ELR (cell line): ENCODE measurements at places on chromosomes 6 and 20.

GRCh38 chr6:107803957-107804356 is 20.2 kb downstream of the SCML4 start:
- no peak for DNase-seq

DNA sequence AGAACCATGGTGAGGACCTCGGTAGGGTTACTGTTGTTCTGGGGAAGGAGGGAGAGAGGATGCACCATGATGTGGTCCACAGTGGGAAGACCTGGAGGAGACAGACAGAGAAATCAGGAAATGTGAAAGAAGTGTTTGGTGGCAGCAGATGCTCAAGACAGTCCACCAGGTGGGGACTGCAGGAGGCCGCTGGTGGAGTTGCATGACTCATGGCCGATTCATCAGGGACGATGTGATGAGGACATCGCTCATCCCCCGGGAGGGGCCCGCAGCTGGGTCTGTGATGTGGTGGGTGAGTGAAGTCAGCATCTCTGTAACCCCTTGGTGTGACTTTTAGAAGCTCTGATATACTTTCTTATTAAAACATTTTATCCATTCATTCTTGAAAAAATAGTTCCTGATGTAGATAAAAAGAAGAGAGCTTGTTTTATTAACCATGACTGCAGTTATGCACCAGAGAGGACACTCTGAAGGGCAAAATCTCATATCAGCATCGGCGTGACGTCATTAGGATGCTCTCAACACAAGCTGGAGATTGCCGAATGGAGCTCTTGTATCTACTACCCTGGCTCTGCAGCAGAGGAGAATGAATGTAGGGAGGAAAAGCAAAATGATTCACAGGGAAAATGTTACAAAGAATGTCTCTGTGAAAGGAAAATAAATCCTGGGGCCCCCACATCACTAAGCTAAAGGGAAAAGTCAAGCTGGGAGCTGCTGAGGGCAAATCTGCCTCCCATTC is 71.2 kb downstream of the RAMACL start:
- peak; percentile 79 for DNase-seq

GRCh38 chr6:39634646-39635341 is 90.4 kb downstream of the KIF6 start:
- DNase-seq, result no peak

DNA sequence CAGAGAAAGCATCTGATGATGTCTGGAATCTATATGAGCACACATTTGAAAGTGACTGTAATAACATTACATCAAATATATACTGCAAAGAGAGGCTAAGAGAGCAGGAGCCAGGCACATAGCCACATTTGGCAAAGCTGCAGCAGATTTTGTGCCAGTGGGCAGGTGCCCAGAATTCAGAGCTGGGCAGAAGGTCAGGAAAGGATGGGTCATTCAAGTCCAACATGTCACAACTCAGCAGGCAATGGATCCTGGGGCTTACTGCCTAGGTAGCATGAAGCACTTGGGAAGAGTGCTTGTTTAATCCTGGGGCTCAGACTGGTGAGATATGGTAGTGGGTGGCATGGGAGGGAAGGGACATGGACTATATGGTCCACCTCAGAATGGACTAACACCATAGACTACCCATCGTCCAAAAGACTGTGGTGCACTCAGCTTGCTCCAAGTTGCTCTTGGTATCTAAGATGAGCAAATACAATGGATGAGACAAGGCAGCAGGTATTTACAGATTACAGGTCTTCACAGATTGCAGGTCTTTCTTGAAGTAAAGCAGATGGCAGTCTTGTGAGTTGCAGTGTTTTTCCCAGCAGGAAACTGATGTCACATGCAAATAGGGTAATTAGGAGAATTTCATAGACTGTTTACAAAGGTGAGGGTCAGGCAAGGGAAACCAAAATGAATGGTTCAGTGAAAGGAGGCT is 31.2 kb upstream of the SHLD1 start:
- no peak for DNase-seq

DNA sequence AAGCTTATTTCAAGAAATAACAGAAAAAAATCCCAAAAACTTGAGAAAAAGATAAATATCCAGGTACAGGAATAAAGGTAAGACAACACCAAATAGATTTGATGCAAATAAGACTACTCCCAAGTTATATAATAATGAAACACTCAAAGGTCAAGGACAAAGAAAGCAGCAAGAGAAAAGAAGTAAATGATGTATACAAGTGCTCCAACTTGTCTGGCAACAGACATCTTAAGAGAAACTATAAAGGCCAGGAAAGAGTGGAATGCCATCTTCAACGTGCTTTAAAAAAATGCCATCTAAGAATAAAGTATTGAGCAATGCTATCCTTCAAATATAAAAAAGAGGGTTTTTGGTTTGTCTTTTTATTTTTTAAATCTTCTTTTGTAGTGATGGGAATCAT is 54.2 kb downstream of the REV3L start:
- DNase-seq, result no peak

DNA sequence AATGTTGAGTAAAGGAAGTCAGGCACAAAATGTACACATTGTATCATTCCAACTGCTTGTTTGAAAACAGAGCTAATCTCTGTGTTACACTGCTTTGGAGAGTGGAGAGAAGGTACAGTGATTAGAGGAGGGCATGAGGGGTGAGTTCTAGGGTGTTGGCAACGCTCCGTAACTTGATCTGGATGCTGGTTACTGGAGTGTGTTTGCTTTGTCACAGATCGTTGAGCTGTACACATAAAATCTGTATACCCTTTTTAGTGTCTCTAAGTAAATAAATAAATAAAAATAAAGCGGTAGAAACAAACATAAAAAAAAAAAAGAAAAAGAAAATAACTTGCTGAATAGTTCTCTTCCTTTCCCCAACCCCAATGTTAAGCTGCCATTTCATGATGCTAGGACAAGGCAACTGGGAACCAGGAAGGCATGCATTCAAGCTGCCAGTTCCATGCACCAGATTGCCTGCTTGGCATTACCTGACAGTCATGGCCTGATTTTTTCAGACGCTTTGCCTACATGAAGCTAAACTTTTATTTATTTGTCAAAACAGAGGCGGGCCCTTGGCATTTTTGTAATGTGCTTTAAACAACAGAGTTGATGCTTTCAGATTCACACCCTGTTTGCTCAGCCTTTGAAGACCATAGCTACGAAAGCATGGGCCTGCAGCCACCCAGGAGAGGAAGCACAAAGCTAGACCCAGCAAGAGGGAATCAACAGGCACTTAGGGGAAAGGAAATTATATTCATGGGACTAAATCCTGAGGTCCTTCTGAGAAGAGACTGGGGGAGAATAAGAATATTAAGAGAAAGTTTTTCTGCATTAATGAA is 21.2 kb downstream of the TNFRSF21 start:
- DNase-seq, result no peak

GRCh38 chr20:4135385-4136077 is 120.2 kb upstream of the RNF24 start:
- peak; percentile 100 for DNase-seq

DNA sequence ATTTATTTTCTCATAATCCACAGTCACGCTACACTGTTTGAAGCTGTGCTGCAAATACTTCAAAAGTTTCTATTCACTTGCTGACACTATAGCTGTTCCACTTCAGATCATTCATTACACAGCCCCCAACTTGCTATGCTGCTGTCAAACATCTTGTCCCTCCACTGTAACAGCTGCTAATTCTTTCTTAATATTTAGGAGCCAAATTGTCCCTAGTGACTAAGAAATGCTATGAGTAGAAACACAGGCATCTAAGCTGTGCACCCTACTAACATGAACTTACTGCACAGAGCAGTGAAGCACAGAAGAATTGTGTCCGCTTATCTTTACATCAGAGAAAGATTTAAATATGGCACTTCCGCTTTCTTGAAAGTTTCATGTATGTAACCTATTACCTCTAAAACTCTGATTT is 91.3 kb downstream of the PDE10A start:
- no peak for DNase-seq

- peak; percentile 99 for DNase-seq
These were observed 47.1 kb downstream of the SNAI1 start for GRCh38 chr20:50029697-50030461.

GRCh38 chr6:105974986-105975385 is 111.2 kb upstream of the PRDM1 start:
- no peak for DNase-seq

- DNase-seq, result no peak
These were observed 3.1 kb downstream of the LY6G6D start for GRCh38 chr6:31718265-31718664.

DNA sequence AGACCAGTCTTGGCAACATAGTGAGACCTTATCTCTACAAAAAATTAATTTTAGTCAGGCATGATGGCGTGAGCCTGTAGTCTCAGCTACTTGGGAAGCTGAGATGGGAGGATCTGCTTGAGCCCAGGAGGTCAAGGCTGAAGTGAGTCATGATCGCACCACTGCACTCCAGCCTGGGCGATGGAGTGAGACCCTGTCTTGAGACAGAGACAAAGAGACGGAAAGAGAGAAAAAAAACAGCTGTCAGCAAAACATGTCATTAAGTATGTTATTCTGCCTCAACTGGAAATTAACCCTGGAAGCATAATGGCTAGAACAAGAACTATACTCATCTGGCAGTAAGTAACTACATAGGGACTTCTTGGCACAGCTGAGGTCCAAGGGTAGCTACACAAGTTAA is 7.2 kb downstream of the MMS22L start:
- no peak for DNase-seq

DNA sequence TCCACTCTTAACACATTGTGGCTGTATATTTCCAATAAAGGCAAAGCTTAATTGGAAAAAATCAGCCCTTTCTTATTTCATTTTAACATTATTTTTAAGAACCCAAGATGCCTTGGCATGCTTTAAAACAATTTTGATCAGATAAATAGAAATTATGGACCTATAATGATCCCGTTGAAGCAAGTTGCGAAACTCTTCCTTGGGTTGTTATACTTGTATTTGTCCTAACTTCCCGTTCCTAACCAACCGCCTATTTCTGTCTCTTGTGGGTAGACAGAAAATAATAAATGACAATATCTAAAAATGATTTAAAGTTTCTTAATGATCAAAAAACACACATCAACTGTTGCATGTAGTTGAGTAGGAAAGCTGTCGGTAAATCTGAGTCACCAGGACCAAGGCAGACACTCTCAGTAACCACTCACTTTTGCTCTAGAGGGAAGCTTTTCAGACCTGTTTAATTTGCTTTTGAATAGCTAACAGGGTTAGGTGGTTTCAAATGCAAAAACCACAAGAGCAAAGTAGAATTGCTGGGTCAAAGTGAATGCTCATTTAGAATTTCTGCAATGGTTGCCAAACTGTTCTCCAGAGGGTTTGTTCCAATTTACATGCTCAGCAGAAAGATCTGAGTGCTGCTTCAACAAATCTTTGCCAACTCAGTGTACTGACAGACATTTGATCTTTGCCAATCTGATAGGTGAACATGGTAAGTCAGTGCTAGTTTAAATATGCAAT is 34.2 kb upstream of the KCNK5 start:
- DNase-seq, result no peak

GRCh38 chr6:170063851-170064602 is 226.9 kb downstream of the DLL1 start:
- DNase-seq, result no peak

DNA sequence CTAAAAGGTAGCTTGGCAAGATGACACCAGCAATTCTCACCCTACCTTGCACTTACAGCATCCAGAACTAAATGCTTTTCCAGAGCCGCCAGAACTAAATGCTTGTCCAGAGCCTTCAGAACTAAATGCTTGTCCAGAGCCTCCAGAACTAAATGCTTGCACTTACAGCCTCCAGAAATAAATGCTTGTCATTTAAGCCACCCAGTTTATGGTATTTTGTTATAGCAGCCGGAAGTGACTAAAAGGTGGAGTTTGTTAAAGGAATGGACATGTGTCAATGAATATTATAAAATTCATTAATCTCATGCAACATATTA is 133.5 kb downstream of the GPX5 start:
- DNase-seq, result peak; percentile 4

DNA sequence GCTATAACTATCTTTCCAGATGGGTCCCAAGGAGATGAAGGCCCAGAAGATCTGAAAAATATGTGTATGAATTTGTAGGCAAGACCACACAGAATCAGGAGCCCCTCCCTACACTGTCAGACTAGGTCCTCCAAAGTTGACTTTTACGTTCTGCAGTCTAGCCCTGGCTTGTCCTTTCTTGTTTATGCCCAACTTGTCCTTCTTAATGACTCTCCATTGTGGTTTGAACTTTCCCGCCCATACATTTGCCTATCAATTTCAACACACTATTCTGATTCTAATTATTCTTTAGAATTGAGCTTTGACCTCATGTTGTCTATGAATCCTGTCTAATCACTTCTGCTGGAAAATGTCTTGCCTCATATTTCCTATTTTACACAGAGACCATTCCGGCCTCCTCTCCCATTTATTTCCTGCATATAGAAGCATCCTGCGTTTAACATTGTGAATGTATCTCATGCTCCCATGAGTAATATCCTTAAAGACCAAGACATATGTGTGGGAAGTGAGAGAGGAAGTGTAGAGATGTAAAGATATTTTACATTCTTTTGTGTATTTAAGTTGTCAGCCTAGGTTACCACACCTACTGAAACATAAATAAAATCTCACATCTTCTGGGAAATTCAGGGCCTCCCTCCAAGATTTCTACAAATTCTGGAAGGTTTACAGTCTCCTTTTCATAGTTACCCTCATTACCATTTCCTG is 348.3 kb downstream of the BCKDHB start:
- DNase-seq, result peak; percentile 81

DNA sequence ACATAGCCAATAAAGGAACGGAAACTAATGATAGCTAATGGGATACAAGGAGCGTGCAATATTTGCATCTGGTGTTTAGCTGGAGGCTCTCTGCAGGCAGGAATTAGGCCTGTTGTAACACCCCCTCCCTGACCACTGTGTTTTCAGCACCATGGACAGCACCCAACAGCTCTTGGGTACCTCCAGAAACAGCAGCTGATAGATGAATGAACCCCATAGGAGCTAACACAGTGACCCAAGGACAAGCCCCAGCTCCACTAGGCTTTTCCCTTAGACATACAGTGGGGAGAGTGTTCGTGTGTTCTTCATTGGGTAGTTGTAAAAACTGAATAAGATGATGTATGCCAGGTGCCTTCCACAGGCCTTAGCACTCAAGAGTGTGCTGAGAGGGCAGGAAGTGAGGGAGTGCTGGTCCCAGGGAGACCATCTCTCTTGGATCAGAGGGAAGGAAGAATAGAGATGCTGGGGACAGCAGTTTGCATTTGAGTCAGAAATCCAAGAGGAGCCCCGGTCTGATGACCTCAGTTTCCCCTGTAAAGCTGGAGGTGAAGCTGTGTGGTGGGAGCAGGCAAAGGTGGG is 161.3 kb downstream of the PHACTR3 start:
- DNase-seq, result no peak

DNA sequence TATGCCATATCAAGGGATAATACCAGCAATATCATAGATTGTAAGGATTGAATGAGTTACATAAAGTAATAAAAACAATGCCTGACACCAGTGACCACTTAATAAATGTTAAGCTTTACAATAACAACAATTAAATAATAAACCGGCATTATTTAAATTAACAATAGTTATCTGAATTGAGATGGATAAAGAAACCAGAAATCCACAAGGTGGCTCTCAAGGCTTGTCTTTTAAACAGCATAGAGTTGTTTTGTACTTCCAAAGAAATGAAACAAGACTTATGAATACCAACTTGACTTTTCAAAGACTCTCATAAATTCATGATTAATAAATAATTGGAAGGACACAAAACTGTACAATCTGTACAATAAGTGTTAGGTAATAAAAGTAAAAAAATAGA is 203.1 kb downstream of the ASCC3 start:
- peak; percentile 16 for DNase-seq
